Right lobe of liver (tissue), 6 donors: ENCODE measurements at places on chromosomes 12 and 14. TPM values are rescaled to one million over a fixed set of nuclear protein-coding genes. Genes with fewer than 3 reads are reported as not detected.

Gene LRRIQ1
- total RNA-seq = 0.23 TPM

DNA sequence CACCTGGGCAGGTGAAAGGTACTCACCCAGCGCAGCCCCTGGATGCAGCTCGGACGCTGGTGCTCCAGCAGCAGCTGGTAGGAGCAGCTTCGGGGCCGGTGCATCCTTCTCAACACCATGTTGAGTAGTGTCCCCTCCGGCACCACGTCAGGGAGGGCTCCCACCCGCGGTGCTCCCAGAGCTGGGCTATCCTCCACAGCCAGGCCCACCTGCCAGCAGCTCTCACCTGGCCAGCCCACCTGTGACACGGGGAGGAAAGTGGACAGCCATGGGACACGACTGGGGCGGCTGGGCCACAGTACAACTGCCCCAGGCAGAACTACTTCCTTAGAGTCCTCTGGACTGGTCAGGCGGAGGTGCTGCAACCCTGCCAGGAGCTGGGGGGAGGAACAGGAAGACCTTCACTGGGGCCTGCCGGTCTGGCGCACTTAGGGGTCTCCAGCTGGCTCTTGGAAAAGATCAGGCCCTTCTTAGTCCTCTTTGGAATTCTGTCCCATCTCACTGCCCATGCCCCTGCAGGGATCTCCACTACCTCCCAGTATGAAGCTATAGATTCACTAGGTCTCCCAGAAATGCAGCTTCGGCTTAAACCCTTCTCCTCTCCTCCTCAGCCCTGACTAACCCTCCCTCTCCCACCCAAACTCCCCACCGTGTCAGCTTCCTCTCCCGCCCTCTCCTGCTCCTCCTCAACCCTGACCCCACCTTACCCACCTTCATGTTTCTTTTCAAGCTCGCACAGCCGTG, 668 bp downstream of the RAPGEF3 start:
- DNase-seq = peak; percentile 60

DNA sequence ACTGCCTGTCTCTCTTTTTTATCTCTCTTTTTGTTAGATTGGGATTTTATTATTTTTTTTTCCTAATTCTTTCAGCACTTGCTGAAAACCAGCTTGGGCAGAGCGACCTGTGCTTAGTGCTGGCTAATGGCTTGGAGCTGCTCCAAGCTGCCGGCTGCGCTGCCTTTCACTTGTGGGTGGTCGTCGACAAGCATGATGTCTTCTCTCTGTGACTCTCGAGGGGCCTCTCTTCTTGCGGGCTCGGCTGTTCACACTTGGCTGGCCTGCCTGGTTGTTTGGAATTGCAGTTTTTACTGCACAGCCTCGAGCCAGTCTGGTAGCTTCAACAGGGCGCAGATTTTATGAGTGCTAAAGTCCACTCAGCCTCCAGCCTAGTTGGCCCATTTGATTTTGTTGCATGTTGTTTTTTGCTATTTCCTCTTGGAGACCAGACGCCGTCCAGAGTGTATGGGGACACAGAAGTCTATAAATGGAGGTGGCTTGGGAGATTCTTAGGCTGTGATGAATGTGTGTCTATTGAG, 18.6 kb downstream of the TPCN1 start:
- DNase-seq = no peak

Gene HNRNPC
- total RNA-seq = 229 TPM

Gene NEMP1
- total RNA-seq = 4.2 TPM

DNA sequence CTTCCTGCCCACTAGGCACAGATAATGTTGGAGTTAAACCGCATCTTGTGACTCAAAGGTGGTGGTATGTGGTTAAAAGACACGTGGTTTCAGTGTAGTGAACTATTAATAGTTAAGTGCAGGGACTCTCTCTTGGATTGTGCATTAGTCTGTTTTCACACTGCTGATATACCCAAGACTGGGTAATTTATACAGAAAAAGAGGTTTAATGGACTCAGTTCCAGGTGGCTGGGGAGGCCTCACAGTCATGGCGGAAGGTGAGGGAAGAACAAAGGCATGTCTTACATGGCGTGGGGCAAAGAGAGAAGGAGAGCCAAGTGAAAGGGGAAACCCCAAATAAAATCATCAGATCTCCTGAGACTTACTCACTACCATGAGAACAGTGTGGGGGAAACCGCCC, 362.3 kb downstream of the GLT1D1 start:
- DNase-seq = no peak

DNA sequence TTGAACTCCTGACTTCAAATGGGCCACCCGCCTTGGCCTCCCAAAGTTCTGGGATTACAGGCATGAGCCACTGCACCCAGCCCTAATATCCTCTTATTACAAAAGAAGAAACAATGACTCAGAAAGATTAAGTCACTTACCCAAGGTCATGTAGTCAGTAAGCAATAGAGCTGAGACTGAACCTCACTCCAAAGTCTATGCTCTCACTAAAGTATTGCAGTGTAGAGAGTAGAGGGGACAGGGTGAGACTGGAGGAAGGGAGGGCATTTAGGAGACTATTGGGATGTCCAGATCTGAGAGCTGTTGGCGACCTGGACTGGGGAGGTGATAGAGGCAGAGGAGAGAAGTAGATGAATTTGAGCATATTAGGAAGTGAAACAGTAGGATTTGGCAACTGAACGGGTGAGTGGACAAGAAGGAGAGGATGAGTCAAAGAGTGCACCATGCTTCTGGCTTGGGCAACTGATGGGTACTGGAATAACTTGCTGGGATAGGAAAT, 11.8 kb downstream of the P2RX7 start:
- DNase-seq = no peak

GRCh38 chr12:101501410-101501995, 26.4 kb downstream of the SPIC start:
- no peak for DNase-seq

Gene KRT2
- total RNA-seq = not detected

Gene TSPAN19
- total RNA-seq = not detected
